ENCODE measurements at places on chromosomes 3 and 15.

- no peak for DNase-seq
Measured at GRCh38 chr3:102030661-102031060, 181.3 kb downstream of the NFKBIZ start.

GRCh38 chr3:129775870-129776269, 117.6 kb downstream of the TMCC1 start:
- no peak for DNase-seq

GRCh38 chr15:29695489-29696167, 126.6 kb downstream of the TJP1 start:
- DNase-seq, result no peak

- DNase-seq, result no peak
Measured at GRCh38 chr3:157136647-157137387, 23.1 kb downstream of the CCNL1 start.

- no peak for DNase-seq
Measured at GRCh38 chr15:28896951-28897350, 11.2 kb downstream of the APBA2 start.

GRCh38 chr3:52128118-52128683, 26.0 kb downstream of the POC1A start:
- DNase-seq, result no peak

- DNase-seq, result no peak
Measured at GRCh38 chr3:132606085-132606484, 9.0 kb downstream of the ACKR4 start.
